ENCODE measurements at places on chromosomes 3 and 15.

- no peak for DNase-seq
These were observed 2.9 kb downstream of the SOX14 start for GRCh38 chr3:137766876-137767537.

GRCh38 chr3:60841355-60841754 is 409.9 kb downstream of the FHIT start:
- DNase-seq: no peak

DNA sequence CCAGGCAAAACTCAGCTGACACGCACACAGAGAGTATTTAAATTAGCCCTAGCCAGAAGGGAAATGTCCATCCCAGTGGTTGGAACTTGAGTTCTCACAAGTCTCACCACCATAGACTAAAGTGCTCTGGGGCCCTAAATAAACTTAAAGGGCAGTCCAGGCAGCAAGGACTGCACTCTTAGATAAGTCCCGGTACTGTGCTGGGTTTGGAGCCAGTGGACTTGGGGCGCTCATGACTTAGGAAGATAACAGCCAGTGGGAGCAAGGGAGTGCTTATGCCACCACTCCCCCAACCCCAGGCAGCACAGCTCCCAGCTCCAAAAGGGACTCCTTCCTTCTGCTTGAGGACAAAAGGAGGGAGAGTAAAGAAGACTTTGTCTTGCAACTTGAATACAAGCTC is 319.5 kb upstream of the GPR149 start:
- DNase-seq: no peak

- no peak for DNase-seq
These were observed 1.9 kb downstream of the STIMATE start for GRCh38 chr3:52895418-52895817.

DNA sequence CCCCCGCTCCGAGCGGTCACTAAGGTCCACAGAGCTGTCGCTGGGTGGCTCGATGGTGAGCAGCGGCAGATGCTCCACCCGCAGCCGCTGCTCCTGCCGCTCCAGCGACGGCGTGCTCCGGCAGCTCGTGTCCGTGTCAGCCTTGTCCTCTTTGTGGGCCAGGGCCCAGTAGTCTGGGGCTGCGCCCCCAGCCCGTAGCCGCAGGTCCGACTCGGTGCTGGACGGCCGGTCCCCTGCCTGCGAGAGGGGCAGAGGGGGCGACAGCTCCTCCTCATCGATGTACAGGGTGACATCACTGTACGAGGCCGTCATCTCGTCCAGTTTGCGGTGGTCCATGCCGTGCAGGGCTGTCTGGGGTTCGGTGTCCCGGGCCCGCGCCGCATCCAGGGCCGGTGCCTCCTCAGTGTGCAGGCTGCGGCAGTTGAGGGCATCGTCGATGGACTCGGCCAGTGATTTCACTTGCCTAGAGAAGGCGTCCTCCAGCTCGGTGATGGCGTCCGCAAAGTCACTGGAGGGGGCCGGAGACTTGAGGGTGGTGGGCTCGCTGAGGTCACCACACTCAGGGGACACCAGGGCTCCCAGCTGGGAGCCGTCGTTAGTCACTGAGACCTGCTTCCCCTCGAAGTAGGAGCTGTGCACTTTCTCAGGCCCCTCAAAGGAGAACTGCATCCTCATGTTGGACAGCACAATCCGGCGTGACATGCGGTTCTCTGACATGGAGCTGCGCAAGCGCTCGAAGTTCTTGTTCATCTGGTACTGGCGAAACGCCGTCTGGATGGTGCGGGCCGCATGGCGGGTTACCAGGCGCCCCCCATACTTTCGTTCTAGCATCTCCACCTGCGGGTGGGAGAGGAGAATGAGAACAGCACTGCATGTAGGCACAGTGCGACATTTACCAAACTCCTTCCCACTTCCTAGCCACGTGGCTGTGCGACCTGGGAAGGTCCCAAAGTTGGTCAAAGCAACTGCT is 94.8 kb upstream of the RPL32 start:
- DNase-seq: no peak

DNA sequence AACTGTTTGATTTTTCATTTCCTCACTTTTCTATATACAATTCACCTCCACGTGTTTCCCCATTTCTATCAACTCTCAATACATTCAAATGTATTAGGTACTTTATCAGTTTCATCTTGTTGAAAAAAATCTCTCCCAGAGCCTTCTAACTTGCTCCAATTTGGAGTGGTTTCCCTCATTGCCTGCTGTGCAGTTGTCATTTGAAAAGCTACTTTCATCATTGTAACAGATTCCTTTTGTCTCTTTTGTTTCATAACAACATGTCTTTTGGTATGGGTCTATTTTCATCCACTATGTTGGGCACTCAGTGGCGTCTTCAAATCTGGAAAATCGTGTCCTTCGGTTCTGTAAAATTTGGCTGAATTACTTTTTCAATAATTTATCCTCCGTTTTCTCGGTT is 75.0 kb downstream of the NR2E3 start:
- no peak for DNase-seq

GRCh38 chr3:71989165-71989564 is 204.2 kb upstream of the PROK2 start:
- DNase-seq: no peak

- DNase-seq: no peak
These were observed 187.9 kb downstream of the GHSR start for GRCh38 chr3:172260381-172260780.

GRCh38 chr3:196800742-196801434 is 61.2 kb downstream of the PAK2 start:
- DNase-seq: no peak

- no peak for DNase-seq
These were observed 188.9 kb downstream of the FMN1 start for GRCh38 chr15:33005582-33005981.

Data from activated CD4-positive, alpha-beta T cell treated with anti-CD3 and anti-CD28 coated beads for 4 hours (primary cell).